ENCODE measurements at places on chromosomes 3 and 15.

- DNase-seq, result peak; percentile 51
Measured at GRCh38 chr3:158845765-158846350, 44.0 kb downstream of the MFSD1 start.

DNA sequence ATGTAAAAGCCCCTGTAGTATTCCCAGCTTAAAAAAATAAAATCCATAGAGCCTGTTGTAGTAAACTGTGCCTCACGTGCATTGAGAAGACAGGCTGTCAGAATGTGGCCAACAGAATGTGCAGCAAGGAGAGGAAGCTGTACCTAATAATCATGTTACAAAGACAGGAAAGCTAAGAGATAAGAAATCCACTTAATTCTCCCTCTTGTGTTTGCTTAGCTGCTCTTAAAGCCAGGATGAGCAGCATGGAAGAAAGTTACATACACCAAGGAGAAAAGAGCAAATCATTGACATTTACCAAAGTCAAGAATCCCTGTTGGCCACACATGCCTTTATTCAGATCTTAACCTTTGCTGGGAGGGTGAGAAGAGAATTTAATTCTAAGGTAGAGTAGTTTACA is 85.9 kb downstream of the TNIK start:
- no peak for DNase-seq

- DNase-seq, result no peak
Measured at GRCh38 chr3:35594739-35595138, 44.6 kb upstream of the ARPP21 start.

- no peak for DNase-seq
Measured at GRCh38 chr15:43534897-43535296, 17.5 kb downstream of the MAP1A start.

- DNase-seq, result no peak
Measured at GRCh38 chr3:16060945-16061344, 113.5 kb upstream of the GALNT15 start.

All from activated CD4-positive, alpha-beta T cell treated with anti-CD3 and anti-CD28 coated beads, Interleukin-2, amount 10 ng/mL, durations not matched to agents 7 days and 5 days (primary cell).